Mucosa of descending colon (tissue), 3 donors: ENCODE measurements at places on chromosomes 6 and 20. TPM values are rescaled to one million over a fixed set of nuclear protein-coding genes. Genes with fewer than 3 reads are reported as not detected.

ZC2HC1B gene
- total RNA-seq, result not detected

TRDN gene
- 0.51 TPM for total RNA-seq

INSM1 gene
- total RNA-seq, result 6.3 TPM

PEX3 gene
- total RNA-seq, result 12.7 TPM

UNC5CL gene
- 3.4 TPM for total RNA-seq

ARG1 gene
- 1.1 TPM for total RNA-seq

ADAT2 gene
- 9.0 TPM for total RNA-seq

HAO1 gene
- total RNA-seq, result not detected

MYH7B gene
- total RNA-seq, result 0.99 TPM

NKAIN4 gene
- total RNA-seq, result not detected

TFAP2D gene
- total RNA-seq, result not detected

CYP39A1 gene
- total RNA-seq, result 4.1 TPM

CGA gene
- total RNA-seq, result not detected

C6orf163 gene
- 3.8 TPM for total RNA-seq

TNFAIP3 gene
- 65.2 TPM for total RNA-seq

VAPB gene
- total RNA-seq, result 52.5 TPM

TBC1D7 gene
- total RNA-seq, result 14.0 TPM

RSPO3 gene
- 1.5 TPM for total RNA-seq

ORC3 gene
- 15.9 TPM for total RNA-seq

AIF1 gene
- total RNA-seq, result 17.3 TPM

PRRC2A gene
- total RNA-seq, result 151 TPM

VWA7 gene
- total RNA-seq, result 6.9 TPM

SPTLC3 gene
- 18.2 TPM for total RNA-seq

OPRM1 gene
- total RNA-seq, result not detected

GMPR gene
- 2.0 TPM for total RNA-seq

CRISP3 gene
- not detected for total RNA-seq

SLC17A2 gene
- not detected for total RNA-seq

CFB gene
- total RNA-seq, result 40.4 TPM

PCMT1 gene
- total RNA-seq, result 51.9 TPM

ABHD16B gene
- total RNA-seq, result not detected

GABRR1 gene
- total RNA-seq, result not detected

CDH4 gene
- 0.16 TPM for total RNA-seq

PAQR8 gene
- total RNA-seq, result 70.6 TPM

TFAP2A gene
- 0.98 TPM for total RNA-seq

KHDC1L gene
- total RNA-seq, result not detected

SESN1 gene
- total RNA-seq, result 42.6 TPM

CGAS gene
- total RNA-seq, result 3.1 TPM

MTFR2 gene
- total RNA-seq, result 2.6 TPM
